ENCODE measurements at places on chromosomes 3 and 15. TPM values are rescaled to one million over a fixed set of nuclear protein-coding genes. Genes with fewer than 3 reads are reported as not detected.

DUOX1 gene
- not detected for total RNA-seq

DIPK2A gene
- total RNA-seq: 63.6 TPM

DNA sequence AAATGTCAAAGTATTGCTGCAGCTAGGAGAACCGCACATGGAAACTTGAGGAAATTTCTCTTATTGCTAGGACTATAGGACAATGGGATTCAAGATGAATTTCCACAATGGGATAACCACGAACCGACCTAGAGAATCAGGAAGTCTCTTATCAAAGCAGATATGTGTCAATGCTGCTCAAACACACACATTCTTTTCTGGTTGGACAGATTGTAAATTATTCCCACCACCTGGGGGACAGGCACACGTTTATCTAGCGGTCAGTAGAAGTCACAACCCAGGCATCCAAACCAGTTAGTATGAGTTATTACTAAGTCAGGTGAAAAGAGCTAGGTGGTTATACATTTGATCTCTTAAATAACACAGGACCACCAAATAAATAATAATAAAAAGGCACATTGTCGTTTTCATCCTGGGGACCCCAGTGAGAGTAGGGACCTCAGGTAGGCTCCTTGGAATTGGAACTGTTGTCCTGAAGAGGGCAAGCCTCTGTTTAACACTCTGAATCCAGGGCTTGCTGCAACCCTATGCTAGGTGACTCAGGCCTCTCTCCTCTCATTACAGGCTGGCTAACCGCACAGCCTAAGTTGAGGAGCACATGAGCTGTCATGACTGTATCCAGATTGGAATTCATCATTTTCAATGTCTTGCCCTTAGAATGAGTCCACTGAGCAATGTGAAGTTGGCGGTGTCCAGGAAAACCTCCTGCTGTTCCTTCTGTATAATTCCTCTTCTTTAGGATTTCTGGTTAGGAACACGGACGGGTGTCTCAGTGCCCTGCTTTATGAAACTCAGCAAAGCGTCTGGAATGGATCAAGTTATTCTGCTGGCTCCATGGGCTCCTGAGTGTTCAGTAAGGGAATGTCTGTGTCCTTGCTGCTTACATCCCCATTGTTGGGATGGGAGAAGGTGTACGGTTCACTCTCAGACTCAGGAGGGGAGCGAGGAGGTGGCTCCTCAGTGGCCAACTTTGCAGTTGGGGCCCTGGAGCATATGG, 59.0 kb downstream of the CLEC3B start:
- DNase-seq: no peak

GRCh38 chr15:39248204-39248603, 332.7 kb upstream of the THBS1 start:
- DNase-seq: no peak

DNA sequence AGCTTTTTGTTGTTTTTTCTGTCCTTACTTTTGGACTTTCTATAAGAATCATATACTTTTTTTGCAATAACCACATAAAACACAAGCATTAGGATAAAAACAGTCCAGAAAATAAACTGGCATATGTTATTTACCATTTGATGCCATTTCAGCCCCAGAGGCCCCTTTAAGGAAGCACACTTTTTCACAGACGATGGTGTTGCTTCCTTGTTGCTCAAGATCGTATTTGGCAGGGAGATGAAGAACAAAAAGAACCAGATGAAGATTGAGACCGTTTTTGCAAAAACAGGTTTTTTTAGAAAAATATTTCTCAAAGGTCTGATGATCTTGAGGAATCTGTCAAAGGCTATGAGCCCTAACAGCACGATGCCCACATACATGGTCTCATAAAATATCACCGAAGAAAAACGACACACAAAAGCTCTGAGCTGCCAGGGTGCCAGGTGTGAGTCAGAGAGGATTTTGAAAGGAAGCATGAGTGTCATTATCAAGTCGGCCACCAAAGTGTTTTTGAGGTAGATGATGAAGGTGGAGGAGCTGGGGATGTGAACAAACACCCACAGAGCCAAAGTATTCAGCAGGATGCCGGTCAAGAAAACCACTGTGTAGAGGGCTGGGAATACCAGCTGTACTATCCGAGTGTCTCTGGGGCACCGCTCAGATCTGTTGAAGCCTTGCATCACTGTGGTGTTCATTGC, 902 bp downstream of the P2RY13 start:
- no peak for DNase-seq

DNA sequence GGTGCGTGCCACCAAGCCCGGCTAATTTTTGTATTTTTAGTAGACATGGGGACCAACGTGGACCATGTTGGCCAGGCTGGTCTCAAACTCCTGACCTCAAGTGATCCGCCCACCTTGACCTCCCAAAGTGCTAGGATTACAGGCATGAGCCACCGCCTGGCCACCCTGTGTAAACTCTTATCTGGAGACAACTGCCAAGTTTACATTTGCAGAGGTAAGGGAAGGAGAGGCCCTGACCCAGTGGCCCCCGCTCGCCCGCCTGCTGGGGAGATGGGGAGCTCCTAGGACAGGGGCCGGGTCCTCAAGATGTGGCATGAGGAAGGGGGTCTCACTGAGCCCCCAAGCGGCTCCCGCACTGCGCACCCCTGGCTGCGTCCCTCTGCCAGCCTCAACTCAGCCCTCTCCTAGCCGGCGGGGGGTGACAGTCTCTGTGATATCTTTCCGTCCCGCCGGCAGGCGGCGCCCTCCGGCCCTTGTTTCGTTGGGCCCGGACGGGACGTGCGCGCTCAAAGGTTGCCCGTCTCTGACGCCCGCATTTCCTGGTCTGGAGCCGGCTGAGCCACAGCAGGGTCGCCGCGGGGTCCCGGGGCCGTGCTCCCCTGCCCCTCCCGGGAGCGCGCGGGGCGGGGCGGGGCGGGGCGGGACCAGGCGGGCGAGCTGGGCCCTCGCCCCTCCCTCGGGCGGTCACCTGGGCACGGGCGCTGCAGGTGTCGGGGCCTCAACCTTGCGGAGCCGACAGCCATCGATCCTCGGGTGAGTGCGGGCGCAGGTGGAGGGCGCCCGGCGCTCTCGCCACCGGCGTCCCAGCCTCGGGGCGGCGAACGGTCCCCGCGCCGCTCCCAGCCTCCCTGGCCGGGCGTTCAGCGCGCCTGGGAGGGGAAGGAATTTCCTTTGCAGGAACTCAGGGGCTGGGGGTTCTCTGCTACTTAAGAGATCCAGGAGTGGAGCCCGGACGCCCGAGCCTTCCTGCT, at the start of gene GPR160:
Gene GPR160, plus strand, starts transcription at position 533 of the 971 bp plus-strand sequence. CDS start 45,978 bp downstream, outside the sequence.
- DNase-seq: peak; percentile 51

DNA sequence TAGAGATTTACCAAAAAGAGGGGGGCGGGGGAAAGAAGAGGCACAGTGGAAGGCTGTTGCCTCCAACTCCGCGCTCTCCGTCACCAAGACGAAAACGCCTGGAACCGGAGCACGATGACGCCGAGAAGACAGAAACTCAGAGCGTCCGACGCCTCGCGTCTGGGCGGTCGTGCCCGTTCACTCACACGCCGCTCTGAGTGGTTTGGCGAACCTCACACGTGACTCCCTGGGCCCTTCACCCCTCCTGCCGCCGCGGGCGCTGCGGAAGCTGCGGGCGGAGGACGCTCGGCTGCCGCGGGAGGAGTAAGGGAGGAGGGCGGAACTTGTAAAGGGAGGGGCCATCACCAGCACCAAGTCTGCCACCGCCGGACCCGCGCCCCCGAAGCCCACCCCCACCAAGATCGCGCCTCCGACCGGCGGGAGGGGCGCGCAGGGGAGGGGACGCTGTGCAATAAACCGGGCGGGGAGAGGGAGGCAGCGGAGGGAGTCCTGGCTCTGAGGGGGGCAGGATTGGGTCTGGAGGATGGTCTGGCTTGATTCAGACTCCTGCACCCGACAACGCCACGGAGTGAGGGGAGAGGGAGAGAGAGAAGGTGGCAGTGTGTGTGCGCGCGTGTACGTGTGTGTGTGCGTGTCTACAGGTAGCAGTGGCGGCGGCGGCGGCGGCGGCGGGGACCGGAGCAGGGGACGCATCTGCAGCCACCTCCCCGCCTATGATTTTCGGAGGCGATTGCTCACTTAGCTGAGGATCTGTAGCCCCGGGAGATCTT, 1.9 kb upstream of the NLGN1 start:
- DNase-seq: peak; percentile 77

GRCh38 chr3:41794748-41795589, 166.9 kb downstream of the ULK4 start:
- DNase-seq: no peak
